ENCODE measurements at places on chromosomes 6 and 20. TPM values are rescaled to one million over a fixed set of nuclear protein-coding genes. Genes with fewer than 3 reads are reported as not detected.

- H3K36me3 ChIP-seq: no peaks in the 10 kb centered on the region
- no peak overlapping the region for H3K27ac ChIP-seq
- no peaks in the 10 kb centered on the region for H3K4me1 ChIP-seq
- no peak overlapping the region for H3K4me3 ChIP-seq
- peaks cover 9% of the 10 kb centered on the region for H3K27me3 ChIP-seq
These were observed 31.8 kb upstream of the STX16 start for GRCh38 chr20:58619077-58619863.

DNA sequence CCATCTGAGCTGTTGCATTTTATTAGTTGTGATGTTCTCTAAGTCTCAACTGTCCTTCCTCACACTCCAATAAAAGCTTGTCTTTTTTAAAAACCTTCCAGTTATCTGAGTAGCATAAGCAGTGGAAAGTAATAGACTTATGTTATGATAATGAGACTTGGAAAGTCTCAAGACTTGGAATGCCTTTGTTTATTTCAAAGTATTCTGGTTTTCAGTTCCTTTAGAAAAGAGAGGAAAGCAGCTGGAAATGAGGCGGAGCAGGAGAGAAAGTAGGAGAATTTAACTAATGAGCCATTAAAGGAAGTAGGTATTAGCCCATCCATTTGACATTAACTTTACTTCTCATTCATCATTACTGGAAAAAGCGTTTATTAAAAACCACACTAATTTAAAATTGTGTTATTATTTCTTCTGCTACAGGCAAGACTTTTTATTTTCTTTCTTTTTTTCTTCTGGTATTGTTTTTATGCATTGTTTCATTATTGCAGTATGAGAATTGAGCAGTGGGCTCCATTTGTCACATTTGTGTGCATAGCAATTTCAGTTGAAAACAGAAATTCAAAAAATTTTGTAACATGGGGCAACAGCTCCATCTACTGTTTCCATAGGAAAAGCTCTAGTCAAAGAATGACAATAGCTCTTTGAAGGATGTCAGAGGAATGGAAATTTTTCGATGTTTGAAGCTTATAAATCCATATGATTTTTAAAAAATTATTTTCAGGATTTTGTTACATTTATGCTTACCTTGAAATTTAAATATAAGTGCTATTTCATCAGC, 194.8 kb downstream of the COL9A1 start:
- H3K36me3 ChIP-seq: no peaks in the 10 kb centered on the region

DNA sequence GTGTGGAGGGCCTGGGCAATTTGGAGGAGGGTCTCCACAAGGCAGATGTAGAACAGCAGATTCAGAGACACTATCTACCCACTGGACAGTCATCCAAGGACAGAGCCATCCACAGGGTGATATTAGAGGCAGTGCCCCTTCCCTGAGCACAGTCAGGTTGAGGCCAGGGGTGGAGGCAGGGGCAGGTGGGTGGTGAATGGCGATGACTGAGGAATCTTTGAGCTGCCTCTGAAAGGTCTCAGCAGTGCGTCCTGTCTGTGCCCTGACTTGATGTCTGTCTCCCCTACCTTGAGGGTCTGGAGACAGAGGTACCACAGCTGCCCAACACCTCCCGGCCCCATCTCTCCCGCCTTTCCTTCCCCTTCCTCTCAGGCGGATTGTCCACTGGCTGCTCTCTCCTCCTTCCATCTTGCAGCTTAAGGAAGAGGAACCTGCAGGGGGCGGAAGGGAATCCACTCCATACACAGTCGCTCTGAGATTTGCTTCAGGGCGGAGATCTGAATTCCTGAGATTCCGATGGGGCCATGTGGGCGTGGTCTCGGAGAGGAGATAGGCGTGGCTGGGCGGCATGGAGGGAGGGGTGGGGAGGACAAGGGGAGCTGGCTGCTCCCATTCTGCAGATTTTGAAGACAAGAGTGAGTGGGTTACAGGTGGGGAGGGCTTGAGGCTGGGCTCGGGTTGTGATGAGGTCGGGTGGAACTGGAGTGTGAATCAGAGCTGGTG, 1.7 kb downstream of the MUCL3 start:
- no peak overlapping the region for H3K4me3 ChIP-seq
- H3K27me3 ChIP-seq: peaks cover 26% of the 10 kb centered on the region
- DNase-seq: peak; percentile 29
- H3K27ac ChIP-seq: no peak overlapping the region

ENPP3 gene
- total RNA-seq: 0.58 TPM

LY6G6F gene
- total RNA-seq: not detected

DNA sequence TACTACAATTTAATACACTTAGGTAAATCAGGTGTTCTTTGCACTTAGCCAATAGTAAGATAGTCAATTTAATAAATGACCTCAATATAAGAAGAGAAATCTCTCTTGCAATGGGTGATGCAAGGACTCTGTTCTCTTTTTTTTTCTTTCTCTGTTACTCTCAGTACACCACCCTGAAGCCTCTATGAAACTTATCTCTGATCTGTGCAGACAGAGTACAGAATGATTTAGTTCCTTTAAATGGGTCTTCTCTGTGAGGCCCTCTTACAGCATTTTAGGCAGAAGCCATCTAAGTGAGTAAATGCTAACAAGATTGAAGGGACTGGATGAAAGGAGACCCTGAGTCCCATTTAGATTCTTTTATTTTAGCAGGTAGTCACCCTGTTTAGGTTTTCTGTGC, 312.8 kb downstream of the RFPL4B start:
- no peaks in the 10 kb centered on the region for H3K4me1 ChIP-seq
- DNase-seq: no peak
- H3K4me3 ChIP-seq: no peak overlapping the region
- no peaks in the 10 kb centered on the region for H3K27me3 ChIP-seq
- no peaks in the 10 kb centered on the region for H3K36me3 ChIP-seq

DNA sequence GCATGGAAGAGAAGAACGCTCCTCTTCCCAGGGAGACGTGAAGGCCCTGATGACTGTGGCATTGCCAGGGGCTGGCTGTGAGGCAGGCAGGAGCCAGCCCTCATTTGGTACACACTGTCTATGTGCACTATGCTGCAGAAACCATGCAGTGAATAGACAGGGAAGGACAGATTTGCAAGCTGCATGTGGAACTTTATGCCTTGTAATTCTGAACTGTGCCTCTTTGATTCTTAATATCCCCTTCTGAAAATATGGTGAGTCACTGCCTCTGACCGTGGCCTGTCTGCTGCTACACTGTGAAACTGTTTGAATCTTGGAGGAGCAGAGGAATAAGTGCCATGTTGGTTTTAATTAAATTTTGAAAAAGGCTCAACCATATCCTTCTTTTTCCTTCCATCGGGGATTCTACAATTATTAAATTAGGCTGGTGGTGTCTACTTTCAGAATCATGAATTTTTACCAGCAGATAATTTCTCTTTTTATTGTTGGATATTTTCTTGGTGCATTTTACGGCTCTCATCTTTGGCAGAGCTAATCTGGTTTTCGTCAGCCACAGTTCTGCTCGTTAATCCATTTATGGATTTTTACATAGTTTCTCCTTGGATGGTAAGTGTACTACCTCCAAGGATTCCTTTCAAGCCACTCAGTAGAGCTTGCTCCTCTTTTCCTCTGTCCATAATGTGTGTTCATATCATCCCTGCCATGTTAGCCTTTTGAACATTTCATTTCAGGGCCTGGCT, 301.0 kb upstream of the SLC35B3 start:
- H3K4me3 ChIP-seq: no peak overlapping the region
- DNase-seq: no peak
- H3K4me1 ChIP-seq: no peaks in the 10 kb centered on the region
- peaks cover 2% of the 10 kb centered on the region for H3K27me3 ChIP-seq
- no peak overlapping the region for H3K27ac ChIP-seq
- H3K36me3 ChIP-seq: no peaks in the 10 kb centered on the region

- no peak overlapping the region for H3K27ac ChIP-seq
- H3K4me3 ChIP-seq: no peak overlapping the region
- H3K4me1 ChIP-seq: no peaks in the 10 kb centered on the region
- H3K27me3 ChIP-seq: peaks cover 30% of the 10 kb centered on the region
These were observed 68.4 kb downstream of the YTHDF1 start for GRCh38 chr20:63147532-63147931.

RBPJL gene
- total RNA-seq: not detected
